ENCODE measurements at places on chromosomes 13 and 19.

DNA sequence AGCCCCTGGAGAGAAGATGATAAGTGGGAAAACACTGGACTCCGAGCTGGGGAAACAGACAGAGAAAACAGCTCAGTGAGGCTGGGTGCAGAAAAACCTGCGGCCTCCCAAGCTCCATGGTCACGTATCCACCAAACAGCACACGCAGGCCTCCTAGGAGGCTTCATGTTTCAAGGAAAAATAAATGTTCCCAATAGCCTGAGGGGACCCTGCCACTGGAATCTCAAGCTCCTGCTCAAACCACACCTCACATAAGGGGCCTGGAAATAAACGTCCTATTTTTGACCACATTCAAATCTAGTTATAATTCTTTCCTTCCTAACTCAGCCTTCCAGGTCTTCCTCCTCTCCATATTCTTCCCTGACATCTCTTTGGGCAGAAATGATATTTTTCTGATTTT is 225.7 kb downstream of the ABCC4 start:
- DNase-seq = no peak

DNA sequence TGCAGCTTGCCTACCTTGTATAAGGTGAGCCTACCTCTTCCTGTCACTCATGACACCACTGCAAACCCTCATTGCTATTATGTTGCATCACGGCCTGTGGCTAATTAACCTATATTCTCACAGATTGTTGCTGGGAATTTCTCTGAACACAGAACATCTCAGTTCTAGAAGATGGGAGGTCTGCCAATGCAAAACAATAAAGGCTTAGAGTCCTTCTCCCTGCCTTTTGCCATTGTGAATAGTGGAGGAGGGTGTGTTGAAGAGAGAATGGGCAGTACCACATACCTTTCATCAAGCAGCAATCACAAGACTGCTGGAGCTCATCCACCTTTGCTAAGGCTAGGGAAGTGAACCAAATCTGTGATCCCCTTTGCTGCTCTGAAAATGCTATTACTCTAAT is 34.4 kb downstream of the WDFY2 start:
- DNase-seq = no peak

DNA sequence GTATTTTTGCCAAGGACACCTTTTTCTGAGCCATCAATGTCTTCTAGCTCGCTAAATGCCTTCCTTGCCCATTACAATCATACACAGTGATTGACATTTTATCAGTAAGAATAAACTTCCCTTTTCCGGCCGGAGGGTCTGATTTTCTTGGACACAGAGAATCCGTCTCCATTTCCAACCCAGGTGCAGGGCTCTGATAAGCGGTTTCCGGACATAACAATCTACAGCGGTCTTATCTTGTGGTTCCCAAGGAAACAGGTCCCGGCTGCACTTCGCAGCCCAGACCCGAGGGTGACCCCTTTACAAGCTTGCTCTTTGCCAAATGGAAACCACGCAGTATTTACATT is 5.1 kb upstream of the ZNF77 start:
- no peak for DNase-seq

DNA sequence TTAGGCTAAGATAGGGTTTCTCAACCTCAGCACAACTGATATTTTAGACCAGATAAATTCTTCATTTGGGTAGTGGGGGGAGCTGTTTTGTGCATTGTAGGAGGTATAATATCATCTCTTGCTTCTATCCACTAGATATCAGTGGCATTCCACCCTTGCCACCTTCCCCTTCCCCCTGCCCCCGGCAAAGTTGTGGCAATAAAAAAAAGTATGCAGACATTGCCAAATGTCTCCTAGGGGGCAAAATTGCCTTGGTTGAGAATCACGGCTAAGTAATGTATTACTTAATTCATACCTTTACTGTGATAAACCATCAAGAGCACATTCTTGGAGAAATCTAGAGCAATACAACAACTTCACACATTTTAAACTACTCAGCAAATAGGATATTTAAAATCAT is 51.4 kb downstream of the UBL3 start:
- no peak for DNase-seq

DNA sequence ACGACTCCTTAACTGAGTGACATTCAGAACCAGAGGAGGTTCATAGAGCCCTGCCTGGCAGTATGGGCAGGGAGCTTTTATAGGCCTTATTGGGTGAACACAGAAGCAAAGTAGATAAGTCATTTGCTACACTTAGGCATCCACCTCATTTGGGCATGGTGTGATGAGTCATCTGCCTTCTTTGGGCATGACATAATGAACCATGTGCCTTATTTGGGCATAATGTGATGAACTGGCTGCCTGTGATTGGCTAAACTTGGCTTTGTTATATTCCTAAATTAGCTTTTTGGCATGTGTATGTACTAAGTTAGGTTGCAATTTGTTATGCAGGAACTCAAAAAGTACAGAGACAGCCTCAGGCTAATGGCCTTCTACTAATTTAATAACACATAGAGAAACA is 2210.2 kb upstream of the PCDH20 start:
- no peak for DNase-seq

DNA sequence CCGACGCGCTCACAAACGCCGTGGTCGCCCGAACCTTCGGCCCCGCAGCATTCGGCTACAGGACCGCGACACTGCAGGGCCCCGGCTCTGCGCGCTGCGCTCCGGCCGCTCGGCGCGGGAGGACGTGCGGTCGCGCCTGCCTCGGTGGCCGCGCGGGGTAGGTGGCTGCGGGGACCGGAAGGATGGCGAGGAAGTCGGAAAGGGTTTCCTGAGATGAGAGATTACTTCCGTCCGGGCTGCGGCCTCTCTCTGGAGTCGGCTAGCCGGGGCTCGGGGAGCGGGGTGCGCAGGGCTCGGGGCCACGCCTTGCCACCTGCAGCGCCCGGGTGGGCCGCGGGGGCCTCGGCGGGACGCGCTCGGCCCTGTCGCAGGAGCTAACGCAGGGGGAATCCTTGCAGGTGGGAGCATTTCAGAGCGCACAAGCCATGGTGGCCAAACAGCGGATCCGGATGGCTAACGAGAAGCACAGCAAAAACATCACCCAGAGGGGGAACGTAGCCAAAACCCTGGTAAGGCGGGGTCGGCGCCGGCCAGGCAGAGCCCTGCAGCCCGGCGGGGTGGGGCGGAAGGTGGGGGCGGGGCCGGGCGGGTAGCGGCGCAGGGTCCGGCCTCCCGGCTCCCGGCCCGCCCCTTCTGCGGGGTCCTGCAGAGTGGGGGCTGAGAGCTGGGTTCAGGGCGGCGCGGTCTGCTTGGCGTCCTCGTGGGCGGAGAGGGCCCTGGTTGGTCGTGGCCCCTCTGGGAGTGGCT is at the start of gene SERP2:
SERP2 (plus strand) TSS at position 224 of the 747 bp plus-strand sequence; CDS start at position 426, 202 bp downstream.
- peak; percentile 70 for DNase-seq

DNA sequence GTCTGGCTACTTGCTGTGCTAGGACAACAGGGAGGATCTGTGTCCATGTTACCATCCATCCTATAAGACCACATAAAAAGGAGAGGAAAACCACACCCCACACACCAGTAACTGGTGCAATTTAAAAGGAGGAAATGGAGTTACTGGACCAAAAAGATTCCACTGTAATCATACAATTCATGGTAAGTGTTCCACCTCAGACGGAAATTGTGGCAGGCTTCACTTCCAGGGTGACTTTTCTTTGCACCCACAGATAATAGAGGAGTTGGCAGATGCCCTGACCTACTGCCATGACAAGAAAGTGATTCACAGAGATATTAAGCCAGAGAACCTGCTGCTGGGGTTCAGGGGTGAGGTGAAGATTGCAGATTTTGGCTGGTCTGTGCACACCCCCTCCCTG is 2.4 kb downstream of the AURKC start:
- DNase-seq = no peak

- peak; percentile 70 for DNase-seq
Measured at GRCh38 chr13:44311011-44311780, 62.4 kb upstream of the SERP2 start.

DNA sequence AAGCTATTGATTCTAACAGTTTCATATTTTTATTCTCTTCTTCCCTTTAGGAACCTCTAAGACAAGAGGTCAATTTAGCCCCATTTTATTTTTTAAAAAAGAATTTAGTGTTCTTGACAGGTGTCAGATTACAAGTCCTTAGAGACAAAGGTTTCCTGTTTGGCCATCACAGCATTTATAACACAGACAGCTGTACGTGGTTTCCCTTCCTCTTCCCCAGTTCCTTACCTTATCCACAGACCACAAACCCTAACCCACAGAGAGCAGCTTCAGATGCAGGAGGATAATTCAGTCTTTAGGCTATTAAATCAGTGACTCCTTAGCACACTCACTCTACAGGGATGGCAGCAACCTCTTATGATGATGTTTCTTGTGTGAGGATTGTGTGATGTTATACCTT is 1210.1 kb downstream of the DIAPH3 start:
- DNase-seq = no peak

- DNase-seq = no peak
Measured at GRCh38 chr19:32624410-32624809, 43.4 kb downstream of the PDCD5 start.

GRCh38 chr13:71067165-71067815 is 799.7 kb downstream of the DACH1 start:
- DNase-seq = no peak

DNA sequence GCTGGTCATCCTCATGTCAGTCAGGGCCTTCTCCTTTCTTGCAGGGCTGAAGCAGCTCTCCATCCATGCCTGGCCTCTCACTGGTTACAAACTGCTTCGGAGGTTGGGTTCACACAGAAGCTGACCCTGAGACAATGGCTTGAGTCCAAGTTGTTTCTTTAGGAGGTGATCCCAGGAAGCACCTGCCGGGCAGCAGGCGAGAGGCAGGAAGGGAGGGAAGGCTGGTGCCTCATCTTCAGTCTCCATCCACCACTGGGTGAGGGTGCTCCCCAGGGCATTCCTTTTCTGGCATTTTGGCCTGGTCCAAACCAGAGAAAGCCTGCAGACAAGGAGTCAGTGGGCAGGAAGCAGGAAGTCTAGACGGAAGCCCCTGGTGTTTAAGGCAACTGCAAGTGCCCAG is 17.6 kb upstream of the SPATA13 start:
- DNase-seq = no peak

GRCh38 chr13:109224033-109224432 is 562.4 kb downstream of the IRS2 start:
- DNase-seq = no peak

- no peak for DNase-seq
Measured at GRCh38 chr13:33994198-33994597, 176.2 kb downstream of the RFC3 start.

GRCh38 chr13:27266917-27267316 is 3.7 kb upstream of the RASL11A start:
- no peak for DNase-seq

DNA sequence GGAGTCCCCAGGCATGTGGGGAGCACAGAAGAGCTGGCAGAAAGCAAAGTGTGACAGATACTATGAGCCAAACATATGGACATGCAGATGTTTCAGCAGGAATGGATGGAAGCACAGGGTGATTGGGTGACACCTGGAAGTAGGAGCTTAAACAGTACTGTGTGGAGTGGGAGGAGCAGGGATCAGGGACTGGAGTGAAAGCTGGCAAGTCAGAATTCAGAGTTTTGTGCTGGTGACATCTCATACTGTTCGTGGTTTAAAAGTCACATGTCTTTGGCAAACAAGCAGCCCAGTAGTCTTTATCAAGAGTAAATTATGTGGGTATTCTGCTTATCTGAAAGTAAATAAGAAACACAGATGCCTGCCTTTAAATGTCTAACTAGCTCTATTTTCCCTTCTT is 408.2 kb downstream of the COG6 start:
- no peak for DNase-seq

- peak; percentile 67 for DNase-seq
Measured at GRCh38 chr13:99657848-99658260, 156.6 kb downstream of the TM9SF2 start.

DNA sequence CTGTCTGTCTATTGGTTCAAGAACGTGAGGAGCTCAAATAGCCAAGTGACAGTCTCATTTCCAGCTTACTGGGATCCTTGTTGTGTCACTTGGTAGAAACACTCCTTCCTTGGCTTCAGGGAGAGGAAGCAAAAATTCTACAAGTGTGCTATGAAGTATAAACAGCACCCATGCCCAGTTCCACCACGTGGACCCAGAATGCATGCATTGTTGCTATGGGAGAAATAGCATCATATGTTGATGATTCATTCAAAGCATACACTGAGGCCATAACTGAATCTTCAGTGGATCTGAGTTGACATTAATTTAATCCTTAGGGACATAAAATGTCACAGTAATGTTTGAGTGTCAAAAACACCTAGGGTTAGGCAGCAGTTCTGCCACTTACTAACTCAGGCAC is 199.0 kb upstream of the RXFP2 start:
- no peak for DNase-seq

DNA sequence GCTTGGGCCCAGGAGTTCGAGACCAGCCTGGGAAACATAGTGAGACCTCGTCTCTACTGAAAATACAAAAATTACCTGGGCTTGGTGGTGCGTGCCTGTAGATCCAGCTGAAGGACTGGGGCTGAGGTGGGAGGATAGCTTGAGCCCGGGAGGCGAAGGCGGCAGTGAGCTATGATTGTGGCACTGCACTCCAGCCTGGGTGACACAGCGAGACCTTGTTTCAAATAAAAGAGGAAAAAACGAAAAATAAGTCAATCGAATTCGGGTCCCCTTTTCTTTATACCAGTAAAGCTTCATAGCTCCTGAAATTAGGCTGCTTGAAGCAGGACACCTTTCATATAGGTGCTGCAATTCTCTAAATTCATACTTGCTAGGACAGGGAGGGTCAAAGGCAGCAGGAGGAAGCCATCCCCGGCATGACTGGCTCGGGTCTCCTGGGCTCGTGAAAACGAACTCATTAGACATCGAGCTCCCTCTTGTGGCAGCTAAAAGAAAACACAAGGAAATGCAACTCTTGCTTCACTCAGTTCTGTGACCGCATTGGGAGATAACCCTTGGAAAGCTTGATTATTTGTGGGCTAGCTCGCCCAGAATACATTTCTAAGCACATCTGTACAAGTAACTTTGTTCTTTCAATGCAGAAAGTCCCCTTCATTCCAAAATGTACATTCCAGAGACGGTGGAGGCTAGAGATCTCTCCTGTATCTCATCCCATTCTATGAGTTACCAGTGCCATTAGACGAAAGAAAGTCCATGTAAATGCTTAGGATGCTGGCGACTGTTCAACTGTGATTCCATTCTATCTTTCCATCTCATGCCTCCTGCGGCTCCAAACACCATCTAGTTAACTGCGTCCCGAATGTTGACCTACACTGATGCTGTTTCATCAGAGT is 16.8 kb downstream of the FPR2 start:
- peak; percentile 72 for DNase-seq

GRCh38 chr13:36275190-36276002 is 22.2 kb downstream of the CCDC169 start:
- DNase-seq = no peak

GRCh38 chr19:13172346-13173138 is 22.3 kb downstream of the IER2 start:
- peak; percentile 88 for DNase-seq

- DNase-seq = no peak
Measured at GRCh38 chr19:36488118-36488845, 1.1 kb downstream of the ZNF566 start.

GRCh38 chr19:6516659-6517291 is 14.1 kb upstream of the TNFSF9 start:
- DNase-seq = peak; percentile 96

- no peak for DNase-seq
Measured at GRCh38 chr19:56508290-56508778, 679 bp downstream of the ZNF471 start.

- no peak for DNase-seq
Measured at GRCh38 chr13:73833325-73834070, 300.7 kb downstream of the KLF12 start.

- DNase-seq = peak; percentile 72
Measured at GRCh38 chr19:39212375-39212742, 8.3 kb upstream of the SYCN start.

- DNase-seq = peak; percentile 56
Measured at GRCh38 chr13:114099918-114100445, 32.4 kb downstream of the RASA3 start.

Data from upper lobe of right lung (tissue), 1 donor.